ENCODE measurements at places on chromosomes 5 and 9.

DNA sequence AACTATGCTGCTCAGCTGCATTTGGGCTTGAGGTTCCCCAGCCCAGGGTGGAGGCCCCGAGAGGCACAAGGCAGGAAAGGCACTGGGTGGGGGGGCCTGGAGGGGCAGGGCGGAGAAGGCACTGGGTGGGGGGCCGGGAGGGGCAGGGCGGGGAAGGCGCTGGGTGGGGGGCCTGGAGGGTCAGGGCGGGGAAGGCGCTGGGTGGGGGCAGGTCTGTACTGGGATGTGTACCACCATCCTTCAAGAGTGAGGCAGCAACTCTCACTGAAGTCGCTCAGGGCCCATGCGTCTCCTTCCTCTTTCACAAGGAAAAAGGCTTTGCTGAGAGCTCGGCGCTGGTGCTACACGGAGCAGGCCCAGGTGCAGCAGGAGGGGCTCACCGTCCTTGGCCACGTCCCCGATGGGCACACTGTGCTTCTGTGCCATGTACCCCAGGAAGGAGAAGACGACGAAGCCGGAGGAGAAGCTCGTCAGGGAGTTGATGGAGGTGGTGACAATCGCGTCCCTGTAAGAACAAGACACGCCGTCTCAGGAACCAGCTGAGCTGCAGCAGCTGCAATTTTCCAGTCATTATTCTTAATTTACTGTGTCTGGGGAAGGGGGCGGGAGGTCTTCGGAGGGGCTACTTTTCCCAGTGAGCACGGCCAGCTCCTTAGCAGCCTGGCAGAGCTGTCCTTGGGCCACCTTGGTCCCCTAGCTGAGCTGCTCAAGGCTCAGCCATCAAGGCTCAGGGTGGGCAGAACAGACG is 30.8 kb downstream of the SLC6A3 start:
- no peak for DNase-seq

GRCh38 chr9:83454076-83454475 is 84.1 kb downstream of the FRMD3 start:
- DNase-seq: no peak

- no peak for DNase-seq
Measured at GRCh38 chr5:147869112-147869511, 9.4 kb upstream of the SCGB3A2 start.

GRCh38 chr5:156476158-156476551 is 149.2 kb downstream of the SGCD start:
- no peak for DNase-seq

DNA sequence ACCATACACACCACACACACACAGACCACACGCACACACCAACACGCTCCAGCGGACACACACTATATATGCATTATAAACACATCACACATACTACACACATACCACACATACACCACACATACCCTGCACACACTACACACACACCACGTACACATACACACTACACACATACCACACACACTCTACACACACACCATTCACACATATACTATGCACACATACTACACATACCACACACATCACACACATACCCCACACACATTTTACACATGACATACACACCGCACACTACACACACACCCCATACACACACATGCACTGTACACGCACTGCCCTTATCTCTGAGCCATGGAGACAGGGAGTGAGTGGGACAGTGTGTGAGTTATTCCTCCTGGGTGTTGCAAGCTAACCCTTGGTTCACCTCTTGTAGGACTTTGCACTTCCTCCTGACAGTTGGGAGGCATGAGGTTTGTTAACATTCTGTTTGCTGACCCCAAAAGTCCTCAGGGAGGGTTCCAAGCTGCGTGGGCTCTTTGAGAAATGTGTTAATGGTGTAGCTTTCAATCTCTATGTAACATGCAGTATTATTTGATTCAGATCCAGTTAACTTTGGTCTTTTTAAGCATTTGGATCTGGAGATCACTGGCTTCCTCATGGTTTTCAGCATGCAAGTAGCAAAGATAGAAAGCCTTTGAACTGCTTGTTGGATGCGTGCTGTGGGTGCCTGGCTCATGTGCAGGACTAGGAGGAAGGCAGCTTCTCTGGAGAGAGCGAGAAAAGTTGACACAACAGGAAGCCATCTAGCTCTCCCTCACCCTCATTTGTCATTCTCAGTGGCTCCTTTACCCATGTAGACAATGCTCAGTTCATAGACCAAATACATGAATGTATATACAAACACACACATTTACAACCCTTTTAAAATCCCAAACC is 13.7 kb downstream of the IL31RA start:
- DNase-seq: no peak

DNA sequence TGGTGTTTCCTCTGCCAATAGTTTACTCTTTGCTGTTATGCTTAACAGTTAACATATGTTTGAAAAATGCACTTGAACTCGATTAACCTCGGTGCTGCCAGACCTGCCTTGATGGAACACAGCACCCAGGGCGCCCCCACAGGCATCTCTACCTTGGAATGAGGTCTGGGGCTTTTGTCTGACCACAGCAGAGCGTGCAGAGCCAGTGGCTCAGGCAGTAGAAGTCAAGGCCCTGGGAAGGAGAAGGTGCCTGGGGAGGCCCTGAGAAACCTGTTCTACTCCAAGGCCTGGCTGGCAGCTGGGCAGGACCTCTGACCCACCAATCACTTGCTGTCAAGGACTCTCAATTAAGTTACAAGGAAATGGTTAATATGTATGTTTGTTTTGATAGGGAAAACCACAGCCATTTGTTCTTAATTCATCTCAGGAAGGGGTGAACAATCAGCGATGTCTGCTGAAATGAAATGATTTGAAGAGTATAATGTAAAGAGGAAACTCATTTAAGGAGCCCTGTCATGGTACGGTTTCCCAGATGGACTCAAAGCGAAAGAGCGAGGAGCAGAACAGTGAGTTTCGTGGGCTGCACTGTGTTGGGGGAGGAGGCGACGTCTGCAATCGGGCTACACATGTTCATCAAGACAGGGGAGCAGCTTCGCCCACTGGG is 21.9 kb downstream of the MACROH2A1 start:
- DNase-seq: peak; percentile 22

GRCh38 chr9:16848179-16848578 is 22.3 kb downstream of the BNC2 start:
- no peak for DNase-seq

DNA sequence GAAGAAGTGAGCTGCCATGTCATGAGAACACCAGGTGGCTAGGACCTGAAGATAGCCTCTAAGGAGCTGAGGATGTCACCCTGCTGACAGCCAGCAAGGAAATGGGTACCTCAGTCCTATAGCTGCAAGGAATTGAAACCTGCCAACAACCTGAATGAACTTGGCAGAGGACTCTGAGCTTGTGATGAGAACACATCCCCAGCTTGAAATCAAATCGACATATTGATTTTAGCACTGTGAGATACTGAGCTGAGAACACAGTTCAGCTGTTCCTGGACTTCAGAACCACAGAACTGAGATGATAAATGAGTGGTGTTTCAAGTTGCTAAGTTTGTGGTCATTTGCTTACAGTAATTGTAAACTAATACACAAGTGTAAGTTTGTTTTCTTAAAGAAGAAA is 5.5 kb upstream of the RASEF start:
- no peak for DNase-seq

DNA sequence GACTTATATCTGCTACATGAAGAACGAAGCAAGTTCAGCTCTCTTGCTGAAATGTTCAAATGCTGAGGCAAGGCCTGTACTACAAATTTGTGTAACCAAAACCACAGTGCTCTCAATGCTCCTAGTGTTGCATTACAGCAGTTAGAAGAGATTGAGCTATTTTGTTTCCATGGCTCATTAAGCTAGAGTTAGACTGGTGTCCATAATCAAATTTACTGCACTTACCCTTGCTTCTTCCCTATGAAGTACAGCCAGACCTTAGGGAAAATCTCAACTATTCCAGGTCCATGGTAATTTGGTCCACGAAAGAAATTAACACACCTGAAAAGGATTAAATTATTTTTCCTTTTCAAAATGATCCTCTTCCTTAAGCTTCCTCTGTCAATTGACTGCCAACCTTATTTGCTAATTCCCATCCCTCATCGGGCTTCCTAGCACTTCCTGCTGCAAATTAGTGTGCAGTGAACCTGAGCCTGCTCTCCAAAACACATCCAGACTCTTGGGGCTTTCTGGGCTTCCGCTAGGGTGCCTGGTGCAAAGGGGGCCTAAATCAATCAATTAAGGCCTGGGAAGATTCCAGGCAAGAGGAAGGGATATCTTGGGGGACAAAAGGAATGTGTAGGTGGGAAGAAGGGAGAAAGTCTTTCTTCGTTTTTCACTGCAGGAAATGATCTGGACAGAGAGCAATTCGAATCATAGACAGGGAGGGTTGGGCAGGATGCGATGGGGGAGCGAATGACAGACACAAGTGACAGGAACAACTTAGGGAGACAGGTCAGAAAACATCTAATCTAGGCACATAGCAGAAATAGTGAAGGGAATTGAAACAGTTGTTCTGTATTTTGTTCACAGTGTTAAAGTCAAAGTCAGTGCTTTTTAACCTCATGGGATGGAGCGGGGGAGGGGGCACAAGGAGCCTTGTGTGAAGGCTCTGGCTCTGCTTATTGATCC is 542.4 kb downstream of the RAB3C start:
- DNase-seq: no peak

GRCh38 chr5:4366628-4367027 is 771.0 kb downstream of the IRX1 start:
- no peak for DNase-seq

- DNase-seq: no peak
Measured at GRCh38 chr9:78437806-78438205, 140.9 kb downstream of the PSAT1 start.

- DNase-seq: no peak
Measured at GRCh38 chr9:134204041-134204440, 39.7 kb upstream of the RNU6ATAC start.

GRCh38 chr9:36862206-36863145 is 171.6 kb downstream of the PAX5 start:
- peak; percentile 9 for DNase-seq

DNA sequence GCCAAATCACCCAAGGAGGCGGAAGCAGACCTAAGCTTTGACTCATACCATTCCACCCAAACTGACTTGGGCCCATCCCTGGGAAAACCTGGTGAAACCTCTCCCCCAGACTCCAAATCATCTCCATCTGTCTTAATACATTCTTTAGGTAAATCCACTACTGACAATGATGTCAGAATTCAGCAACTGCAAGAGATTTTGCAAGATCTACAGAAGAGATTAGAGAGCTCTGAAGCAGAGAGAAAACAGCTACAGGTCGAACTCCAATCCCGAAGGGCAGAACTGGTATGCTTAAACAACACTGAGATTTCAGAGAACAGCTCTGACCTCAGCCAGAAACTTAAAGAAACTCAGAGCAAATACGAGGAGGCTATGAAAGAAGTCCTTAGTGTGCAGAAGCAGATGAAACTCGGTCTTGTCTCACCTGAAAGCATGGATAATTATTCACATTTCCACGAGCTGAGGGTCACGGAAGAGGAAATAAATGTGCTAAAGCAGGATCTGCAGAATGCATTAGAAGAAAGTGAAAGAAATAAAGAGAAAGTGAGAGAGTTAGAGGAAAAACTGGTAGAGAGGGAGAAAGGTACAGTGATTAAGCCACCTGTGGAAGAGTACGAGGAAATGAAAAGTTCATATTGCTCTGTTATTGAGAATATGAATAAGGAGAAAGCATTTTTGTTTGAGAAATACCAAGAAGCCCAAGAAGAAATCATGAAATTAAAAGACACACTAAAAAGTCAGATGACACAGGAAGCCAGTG is 15.8 kb upstream of the TTC23L start:
- no peak for DNase-seq

- DNase-seq: no peak
Measured at GRCh38 chr5:96387616-96388015, 45.4 kb downstream of the PCSK1 start.

GRCh38 chr9:129124506-129125069 is 13.4 kb downstream of the PTPA start:
- DNase-seq: no peak

DNA sequence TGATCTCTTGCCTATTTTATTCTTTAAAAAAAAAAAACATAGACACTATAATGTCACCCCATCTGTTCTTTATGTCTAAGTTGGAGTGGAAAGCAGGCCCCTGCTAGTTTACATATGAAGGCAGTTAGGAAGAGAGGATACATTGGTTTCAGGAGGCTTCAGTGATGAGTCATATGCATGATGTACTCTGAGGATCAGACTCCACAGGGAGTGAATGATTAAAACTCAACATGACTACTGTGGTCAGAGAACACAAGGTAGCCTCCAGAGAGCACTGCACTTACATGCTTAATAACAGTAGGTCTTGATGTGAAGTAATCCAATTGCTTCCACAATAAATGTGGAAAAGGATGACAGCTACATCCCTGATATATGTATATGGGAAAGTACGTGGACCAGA is 22.7 kb upstream of the FSTL4 start:
- no peak for DNase-seq

GRCh38 chr5:21142791-21143190 is 1154.8 kb upstream of the CDH18 start:
- no peak for DNase-seq

DNA sequence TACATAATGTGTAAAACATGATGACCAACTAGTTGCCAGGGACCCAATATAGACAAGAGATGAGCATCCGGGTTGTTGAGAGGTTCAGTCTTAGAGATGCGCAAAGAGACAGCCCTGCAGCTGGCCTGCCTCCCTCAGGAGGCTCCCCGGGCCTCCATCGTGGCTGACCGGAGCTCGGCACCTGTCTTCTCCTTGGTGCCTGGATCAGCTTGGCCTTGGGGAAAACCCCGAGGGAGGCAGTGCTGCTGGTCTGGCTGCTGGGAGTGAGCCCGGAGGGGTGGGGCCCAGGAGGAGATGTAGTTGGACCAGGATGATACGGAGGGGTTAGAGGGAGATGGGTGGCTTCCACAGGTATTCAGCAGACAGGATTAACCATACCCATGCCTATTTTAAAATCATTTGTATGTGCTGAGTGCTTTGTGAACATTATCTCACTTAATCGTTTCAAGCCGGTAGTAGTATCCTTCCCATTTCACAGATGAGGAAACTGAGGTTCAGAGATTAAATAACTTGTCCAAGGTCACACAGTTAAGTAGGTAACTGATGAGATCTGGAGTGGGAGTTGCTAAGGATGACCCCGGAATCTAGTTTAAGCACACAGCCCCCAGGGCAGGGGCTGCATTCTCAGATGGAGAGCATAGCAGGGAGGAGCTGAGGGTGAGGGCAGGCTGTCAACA is 173.8 kb downstream of the COL23A1 start:
- DNase-seq: no peak

GRCh38 chr5:122219436-122220166 is 90.3 kb downstream of the ZNF474 start:
- no peak for DNase-seq

GRCh38 chr5:54080831-54081230 is 229.5 kb downstream of the ARL15 start:
- DNase-seq: no peak

Data from stimulated activated CD4-positive, alpha-beta T cell treated with anti-CD3 and anti-CD28 coated beads, TNF-alpha, amount 100 ng/mL, for 24 hours (primary cell).